ENCODE measurements at places on chromosomes 6 and 20.

- DNase-seq, result no peak
These were observed 187.6 kb downstream of the EPM2A start for GRCh38 chr6:145547594-145548335.

- DNase-seq, result no peak
These were observed 746.8 kb downstream of the CBLN4 start for GRCh38 chr20:55258559-55258958.

- no peak for DNase-seq
These were observed 79.6 kb downstream of the RPS12 start for GRCh38 chr6:132893772-132894490.

DNA sequence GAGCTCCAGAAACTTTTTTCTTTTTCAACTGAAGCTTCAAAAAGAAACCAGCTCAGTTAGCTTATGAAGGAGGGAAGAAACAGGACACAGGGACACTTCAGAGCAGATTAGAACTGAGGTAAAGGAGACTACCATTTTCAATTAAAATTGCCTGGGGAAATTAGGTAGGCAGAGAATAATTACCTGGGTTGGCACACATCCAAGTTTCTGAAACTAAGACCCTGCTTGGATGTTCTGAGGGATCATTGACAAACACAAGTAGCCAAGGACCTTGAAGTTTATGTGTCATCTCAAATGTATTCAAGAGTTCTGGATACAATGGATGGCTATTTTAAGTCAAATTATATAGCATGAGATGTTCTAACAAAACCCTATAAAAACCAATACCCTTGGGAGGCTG is 137.6 kb downstream of the PLCB4 start:
- DNase-seq, result no peak

DNA sequence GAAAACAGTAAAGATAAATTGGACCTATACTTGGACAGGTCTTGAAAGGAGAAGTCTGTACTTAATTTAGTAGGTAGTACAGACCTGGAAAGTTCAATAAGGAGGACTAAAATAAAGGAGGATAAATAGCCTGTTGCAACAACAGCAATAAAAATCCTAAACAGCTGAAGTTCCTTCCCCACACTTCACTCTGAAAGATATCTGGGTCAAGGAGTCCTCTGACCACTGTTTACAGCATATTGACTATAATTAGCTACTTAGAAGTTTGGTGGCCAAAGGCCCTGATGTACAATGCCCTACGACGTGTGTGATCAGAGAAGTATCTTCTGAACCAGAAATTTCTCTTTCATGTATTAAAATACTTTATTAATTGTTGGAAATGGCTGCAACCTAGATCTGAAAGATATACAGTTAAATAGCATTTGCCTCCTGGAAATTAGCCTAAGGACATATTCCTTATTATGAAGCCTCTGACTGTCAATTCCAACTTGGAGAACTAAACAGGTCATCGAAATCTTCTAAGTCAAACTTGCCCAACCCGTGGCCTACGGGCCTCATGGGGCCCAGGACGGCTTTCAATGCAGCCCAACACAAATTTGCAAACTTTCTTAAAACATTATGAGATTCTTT is 82.8 kb downstream of the KIF13A start:
- DNase-seq, result no peak

DNA sequence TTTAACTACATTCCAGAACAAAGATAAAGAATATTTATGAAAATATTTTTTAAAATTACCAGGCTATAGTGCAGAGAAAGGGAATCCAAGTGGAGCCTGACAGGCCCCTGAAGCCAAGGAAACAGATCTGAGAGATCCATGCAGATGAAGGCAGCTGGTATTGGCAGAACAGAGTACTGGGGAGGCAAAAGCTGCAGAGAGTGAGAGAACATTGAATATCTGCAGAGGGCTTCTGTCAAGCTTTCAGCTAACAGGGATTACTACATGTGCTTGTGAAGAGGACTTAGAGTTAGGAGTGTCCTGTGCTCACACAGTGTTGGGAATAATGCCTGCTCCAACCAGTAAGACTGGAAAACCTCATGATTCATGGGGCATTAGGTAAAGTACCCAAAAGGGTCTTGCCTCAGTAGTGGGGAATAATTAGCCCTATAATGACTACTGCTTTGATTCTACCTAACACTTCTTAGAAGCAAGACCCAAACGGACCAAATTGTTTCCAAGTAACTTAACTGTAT is 657.2 kb downstream of the DHX35 start:
- DNase-seq, result no peak

- DNase-seq, result no peak
These were observed 42.3 kb downstream of the UNC5CL start for GRCh38 chr6:40996591-40997233.

DNA sequence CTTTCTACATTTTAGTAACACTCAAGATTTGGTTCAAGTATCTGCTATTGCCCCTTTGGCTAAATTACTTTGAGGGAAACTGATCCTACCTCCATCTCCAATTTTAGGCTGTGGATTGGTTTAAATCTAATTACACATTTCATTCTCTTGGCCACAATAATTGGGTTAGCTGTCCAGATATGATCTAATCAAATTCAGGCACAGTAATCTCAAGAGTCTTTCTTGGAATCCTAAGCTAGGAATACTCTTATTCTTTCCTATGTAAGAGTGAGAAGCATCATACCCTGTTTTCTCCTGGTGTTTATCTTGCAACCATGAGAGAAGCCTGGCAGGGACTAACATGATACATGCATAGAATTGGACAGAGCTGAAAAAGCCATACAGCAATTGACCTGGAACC is 300.4 kb upstream of the MARCKS start:
- DNase-seq, result no peak

DNA sequence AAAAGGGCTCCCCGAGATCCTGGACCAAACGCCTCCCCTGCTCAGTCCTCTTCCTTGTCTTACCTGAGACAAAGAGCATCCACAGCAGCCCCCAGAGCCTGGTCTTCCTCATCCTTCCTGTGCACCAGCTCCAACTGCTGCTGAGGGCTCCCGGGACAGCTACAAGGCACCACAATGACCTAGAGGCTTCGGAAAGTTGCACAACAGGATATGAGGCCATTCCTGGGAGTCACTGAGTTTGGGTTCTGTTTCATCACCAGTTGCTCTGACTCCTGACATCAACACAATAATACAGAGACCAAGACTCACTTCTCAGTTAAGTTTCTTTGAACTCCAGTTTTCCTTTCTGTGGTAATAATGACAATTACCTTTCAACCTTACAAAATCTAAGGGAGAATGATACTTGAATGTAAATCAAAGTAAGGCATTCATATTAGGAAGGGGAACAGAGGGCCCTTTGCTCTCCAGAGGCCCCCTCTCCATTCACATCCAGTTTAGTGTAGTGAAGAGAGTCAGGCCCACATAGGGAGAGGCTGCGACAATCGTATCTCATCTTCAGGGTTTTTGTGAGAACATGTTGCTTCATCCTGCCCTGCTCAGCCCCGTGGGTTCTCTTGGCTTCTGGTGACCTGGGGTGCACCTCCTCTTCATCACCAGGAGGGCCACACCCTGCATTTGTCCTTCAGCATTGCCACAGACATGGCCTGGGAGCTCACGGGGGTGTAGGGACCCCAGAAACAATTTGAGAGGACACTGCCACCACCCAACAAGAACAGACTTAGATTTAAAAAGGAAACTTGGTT is at the start of gene TREM1:
Gene TREM1, minus strand, starts transcription at position 139 of the 803 bp plus-strand sequence. Its CDS starts 27 bp downstream, at position 112.
- DNase-seq, result no peak
